ENCODE measurements at places on chromosomes 5 and 9.

DNA sequence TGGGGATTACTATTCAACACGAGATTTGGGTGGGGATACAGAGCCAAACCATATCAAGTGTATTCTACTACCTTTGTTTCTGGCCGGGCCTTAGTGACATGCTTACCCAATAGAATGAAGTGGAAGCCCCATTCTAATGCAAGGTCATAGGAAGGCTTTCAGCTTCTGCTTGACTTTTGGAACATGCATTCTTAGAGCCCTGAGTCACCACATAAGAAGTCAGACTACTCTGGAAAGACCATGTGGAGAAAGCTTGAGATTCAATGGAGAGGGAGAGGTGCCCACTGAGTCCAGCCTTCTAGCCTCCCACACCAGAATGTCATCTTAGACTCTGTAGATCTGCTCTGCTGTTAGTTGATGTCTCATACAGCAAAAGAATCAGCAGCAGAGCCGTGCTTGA lies 155.7 kb upstream of the FBN2 start:
- no peak for DNase-seq

- DNase-seq: no peak
These were observed 84.6 kb downstream of the NDUFAF2 start for GRCh38 chr5:61029456-61030162.

DNA sequence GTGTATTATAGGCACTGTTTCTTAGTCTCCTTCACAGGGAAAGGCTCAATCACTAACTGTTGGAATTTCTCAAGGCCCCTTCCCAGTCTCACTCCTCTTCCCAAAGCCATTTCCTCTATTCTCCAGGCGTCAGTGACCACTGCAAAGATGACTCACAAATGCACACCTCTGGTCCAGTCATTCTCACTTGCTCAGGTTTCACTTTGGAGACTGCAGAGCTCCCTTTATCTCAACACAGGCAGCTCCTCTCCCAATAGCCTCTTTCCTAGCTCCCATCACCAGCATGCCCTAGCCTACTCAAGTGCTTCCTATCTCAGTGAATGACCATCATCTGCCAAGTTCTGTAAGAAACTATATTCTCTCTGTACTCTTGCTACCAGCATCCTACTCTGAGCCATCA lies 323.6 kb downstream of the NTRK2 start:
- peak; percentile 75 for DNase-seq

- DNase-seq: peak; percentile 36
These were observed 20.3 kb upstream of the NINJ1 start for GRCh38 chr9:93154293-93154903.

- no peak for DNase-seq
These were observed 9.4 kb downstream of the FLT4 start for GRCh38 chr5:180639741-180640610.

- no peak for DNase-seq
These were observed 60.4 kb upstream of the RGMB start for GRCh38 chr5:98713027-98713426.

DNA sequence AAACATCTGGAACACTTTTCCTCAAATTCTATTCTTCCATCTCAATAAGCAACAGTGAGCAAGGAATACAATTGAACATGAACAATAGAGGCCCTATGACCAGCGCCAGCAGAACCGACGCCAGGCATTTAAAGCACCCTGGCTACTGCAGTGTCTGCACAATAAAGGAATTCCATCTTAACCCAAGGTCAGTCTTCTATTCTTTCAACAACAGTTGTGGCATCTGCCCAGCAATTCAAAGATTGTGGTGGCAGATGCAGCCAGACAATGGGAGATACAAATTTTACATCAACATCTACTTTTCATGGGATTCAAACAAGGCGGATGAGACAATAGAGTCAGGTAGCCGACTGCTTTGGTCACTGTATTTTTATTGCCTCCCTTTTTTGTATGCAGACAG lies 65.9 kb downstream of the ELL2 start:
- no peak for DNase-seq

DNA sequence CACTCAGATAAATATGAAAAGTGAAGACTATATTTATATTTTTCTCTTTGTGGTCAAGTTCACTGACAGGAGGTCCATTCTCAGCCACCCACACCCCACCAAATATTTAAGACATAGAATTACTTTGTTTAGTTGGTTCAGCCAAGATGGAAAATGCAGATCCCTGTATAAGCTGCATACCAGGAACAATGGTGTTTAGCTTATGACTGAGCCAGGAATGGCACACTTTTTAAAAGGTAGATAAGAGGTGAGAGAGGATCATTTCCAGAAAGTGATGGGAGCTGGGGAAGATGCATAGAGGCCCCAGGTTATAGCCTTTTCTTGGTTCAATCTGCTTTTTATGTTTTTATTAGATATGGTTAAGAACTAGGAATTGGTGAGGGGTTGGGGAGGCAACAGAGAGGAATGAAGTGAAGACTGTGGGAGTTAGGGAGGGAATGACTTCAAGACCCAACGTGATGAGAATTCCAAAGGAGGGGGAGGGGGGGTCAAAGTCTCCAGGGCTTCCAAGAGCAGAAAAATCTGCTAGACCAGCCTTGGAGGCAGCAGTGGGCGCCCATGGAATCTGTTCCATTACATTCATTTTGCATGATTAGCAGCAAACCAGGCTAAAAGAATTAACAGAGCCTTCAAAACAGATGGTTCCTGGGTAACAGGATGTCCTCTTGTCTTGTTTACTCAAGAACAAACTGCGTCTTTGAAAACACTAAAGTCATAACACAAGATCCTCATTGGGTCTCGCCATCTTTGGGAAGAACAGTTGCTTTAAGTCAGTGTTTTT lies 95.2 kb downstream of the FGF1 start:
- DNase-seq: no peak

DNA sequence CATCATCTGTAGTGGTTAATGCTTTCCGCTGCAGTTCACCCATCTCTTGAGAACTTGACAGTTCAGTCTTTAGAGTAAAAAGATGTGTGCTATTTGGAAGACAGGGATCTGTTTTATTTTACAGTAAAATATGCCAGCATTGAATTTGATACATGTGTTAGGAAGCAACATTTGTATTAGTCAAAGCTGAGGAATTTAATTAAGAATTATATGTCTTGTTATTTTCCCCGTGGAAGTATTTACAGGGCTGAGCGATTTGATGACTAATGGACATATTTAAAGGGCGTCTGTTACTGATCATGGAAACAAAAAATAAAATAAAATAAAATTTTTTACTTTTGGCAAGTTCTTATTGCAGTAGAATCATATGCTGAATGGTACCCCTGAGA lies 101.3 kb downstream of the PAM start:
- peak; percentile 68 for DNase-seq

DNA sequence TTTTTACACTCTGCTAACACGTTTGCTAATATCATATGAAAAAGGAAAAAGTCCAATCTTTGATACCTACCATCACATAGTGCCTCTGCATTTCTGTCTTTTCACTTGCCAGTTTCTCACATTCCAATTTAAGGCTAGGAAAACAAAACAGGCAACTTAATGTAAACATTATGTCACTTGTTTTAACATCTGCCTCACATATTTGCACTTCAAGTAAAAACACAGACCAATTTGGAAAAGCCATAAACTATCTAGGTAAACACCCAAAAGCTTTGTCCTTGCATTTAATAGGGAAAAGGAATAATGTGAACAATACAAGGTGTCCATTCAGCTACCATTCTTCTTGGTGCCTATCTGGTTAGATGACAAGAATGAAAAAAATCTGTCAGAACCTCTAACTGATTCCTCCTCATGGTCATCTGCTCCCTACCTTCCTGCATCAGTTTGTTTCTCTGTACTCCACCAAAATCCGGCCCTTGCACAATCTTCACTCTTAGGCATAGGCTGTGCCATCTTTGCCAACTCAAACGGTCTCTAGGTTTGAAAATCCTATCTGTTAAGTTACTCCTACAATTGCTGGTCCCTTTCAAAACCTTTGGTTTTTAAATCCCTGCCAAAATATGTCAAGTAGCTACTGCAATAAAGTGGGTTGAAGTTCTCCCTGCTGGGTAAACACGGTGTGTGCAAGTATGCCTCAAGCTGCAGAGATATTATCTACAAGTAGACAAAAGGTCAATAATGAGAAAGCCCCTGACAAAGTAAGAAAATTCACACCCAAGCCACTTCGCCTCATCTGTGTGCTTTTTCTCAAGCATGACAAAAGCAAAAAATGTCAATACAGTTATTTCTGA lies 3.4 kb downstream of the TLE1 start:
- peak; percentile 35 for DNase-seq

DNA sequence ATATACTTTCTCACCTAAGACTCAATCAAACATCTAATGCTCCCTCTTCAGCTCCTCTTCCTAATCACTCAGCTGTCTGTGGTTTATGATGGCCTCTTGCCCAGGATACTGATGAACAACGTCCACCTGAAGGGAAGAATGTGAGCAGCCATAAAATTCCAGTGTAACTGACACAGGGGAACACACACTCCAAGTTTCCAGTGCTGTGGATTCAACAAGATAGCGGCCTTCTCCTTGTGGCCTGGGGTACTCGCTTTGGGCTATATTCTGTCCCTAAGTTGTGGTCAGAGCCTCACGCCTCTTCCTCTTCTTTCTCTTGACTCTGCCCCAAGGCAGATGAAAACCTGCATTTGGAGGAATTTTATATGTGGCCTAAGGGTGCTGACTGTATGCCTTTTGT lies 11.7 kb downstream of the B4GALT1 start:
- DNase-seq: peak; percentile 65

GRCh38 chr9:98805506-98806272 lies 1.8 kb upstream of the GALNT12 start:
- peak; percentile 30 for DNase-seq

- DNase-seq: peak; percentile 25
These were observed 63.8 kb downstream of the PAX5 start for GRCh38 chr9:36970007-36970888.

GRCh38 chr9:18499980-18500379 lies 26.0 kb downstream of the ADAMTSL1 start:
- DNase-seq: peak; percentile 39

DNA sequence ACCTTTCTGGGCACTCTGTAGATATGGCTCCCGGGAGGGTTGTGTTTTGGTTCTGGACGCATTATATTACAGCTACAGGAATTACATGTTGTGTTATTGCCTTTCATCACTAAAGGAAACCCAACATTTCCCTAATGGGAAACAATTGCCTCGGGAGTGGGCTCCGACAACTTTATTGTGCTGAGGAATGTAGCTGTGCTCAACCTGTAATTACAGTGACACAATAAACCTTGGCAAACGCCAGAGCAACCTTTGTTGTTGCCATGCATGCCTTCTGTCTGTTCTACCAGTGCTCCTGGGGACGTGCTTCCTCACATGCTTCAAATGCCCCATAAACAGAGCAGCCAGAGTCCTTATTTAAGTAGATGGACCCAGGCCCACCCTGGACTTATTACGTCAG lies 182.4 kb downstream of the DIRAS2 start:
- no peak for DNase-seq

DNA sequence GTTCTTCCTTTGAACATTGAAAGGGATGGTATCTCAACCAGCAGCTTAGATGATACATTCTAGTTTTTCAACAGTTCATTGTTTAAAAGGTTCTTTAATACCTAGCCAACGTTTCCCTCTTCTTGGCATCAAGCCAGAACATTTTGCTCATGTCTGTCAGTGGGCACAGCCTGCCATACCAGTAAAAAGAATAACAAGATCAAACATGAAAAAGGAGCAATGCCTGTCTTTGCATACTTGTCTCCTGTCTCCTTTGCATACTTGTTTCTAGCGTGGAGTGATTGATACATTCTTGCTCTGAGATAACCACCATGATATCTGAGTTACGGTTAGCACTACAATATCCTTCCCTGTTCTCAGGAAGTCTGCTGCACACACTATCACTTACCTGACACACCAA lies 248.6 kb upstream of the DAPK1 start:
- no peak for DNase-seq

DNA sequence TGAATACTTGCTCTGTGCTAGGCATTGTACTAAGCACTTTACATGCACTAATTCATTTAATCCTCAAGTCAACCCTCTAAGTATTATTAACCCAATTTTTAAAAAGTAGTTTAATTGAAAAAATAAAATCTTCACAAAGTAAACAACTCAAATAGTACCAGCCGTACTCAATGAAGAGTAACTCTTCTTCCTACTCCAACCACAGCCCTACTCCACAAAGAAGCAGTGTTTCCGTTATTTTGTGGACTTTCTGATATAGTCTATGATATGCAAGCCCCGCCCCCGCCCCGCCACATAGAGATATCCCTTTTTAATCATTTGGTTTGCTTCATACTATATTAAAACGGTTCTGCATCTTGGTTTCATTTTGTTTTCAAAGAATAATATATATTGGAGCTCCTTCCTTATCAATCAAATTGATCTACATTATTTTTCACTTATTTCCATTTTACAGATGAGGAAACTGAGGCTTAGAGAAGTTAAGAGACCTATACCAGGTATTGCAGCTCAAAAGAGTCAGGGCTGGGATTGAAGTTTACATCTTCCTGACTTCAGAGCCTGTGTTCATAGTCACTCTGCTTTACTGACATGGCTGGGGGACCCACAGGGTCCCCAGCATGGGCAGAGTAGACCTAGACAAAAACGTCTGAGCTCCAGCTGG lies 78.6 kb downstream of the PCDH1 start:
- no peak for DNase-seq

DNA sequence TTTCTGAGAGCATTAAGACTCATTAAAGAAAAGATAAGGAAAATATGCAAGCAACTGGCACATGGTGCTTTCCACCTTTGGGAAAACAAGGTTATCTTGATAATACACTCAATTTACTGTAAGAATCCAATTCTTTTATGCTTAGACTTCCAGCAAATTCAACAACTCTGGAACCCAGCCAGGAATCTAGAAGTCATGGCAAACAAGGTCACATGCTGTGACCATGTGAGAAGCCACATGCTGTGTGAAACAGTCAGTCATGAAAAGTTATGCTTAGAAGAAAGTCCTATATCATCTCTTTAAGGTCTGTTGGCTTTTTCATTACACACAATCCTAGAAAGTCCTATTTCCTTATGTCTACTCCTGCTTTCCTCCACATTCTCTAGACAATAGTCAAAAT lies 581.8 kb upstream of the C9orf72 start:
- DNase-seq: peak; percentile 32

GRCh38 chr5:95892784-95893354 lies 68.8 kb downstream of the ELL2 start:
- peak; percentile 36 for DNase-seq

DNA sequence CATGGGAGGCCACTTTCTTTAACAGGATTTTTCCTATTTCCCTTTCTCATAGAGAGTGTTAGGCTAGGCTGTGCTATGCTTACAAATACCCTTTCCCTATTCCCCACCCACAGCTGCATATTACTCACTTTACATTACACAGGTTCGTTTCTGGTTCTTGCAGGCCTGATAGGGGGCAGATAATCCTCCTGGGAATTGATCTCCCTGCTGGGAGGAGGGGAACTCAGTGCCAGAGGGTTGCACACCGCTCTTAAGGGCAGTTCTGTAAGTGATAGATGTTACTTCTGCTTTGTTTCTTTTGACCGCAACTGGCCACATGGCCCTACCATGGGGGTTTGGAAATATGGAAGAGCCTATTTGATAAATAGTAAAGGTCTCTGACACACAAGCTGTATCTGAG lies 54.0 kb upstream of the NTRK2 start:
- no peak for DNase-seq

GRCh38 chr9:93240891-93241334 lies 57.0 kb downstream of the WNK2 start:
- DNase-seq: no peak
